MG63 (cell line): ENCODE measurements at places on chromosomes 4 and X. TPM values are rescaled to one million over a fixed set of nuclear protein-coding genes. Genes with fewer than 3 reads are reported as not detected.

DNA sequence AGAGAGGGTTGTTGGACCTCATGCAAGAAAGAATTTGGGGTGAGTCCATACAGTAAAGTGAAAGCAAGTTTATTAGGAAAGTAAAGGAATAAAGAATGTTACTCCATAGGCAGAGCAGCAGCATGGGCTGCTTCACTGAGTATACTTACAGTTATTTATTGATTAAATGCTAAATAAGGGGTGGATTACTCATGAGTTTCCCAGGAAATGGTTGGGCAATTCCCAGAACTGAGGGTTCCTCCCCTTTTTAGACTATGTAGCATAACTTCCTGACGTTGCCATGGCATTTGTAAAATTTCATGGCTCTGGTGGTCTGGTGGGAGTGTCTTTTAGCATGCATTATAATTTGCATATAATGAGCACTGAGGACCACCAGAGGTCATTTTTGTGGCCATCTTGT lies 16.7 kb downstream of the PPP4R3C start:
- DNase-seq, result no peak

GRCh38 chr4:26953366-26953765 lies 92.7 kb downstream of the STIM2 start:
- no peak for DNase-seq

DNA sequence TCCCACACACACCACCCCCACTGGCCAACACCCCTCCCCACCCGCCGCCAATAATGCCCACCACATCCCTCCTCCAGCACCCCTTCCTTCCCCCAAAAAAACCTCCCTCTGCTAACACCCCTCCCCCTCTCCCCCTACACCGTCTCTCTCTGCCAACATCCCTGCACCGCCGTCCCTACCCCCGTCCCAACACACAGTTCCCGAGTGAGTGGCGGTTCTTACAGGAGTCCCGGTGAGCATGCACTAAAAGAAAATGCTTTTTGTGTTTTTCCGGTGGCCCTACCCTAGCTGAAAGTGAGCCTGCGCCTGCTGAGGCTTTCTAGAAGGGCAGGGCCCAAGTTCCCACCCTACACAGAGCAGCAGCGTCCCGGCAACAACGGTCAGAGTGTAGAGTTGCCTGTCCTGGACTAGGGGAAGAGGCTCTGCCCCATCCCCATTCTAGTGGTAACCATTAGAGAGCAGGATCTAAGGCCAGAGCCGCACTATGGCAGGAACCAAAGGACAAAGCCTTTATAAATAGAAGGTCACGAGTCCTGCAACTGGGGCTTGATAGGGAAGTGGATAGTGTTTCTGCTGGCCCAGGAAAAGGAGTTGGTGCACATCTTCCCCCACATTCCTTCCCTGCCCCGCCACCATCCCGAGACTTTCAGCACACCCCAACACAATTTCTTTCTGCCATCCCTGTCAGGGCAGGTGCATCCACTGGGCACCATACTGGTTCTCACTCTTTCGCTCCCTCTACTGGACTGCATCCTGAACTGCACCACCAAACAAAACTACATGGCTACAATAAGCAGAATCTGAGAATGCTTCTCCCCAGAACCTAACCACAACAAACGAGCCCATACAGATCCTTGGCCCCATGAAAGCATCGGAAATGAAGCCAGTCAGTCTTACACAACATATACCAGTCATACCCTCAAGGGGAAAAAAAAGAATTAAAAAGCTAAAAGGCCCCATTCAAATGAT lies 78.1 kb upstream of the PAGE3 start:
- no peak for DNase-seq

DNA sequence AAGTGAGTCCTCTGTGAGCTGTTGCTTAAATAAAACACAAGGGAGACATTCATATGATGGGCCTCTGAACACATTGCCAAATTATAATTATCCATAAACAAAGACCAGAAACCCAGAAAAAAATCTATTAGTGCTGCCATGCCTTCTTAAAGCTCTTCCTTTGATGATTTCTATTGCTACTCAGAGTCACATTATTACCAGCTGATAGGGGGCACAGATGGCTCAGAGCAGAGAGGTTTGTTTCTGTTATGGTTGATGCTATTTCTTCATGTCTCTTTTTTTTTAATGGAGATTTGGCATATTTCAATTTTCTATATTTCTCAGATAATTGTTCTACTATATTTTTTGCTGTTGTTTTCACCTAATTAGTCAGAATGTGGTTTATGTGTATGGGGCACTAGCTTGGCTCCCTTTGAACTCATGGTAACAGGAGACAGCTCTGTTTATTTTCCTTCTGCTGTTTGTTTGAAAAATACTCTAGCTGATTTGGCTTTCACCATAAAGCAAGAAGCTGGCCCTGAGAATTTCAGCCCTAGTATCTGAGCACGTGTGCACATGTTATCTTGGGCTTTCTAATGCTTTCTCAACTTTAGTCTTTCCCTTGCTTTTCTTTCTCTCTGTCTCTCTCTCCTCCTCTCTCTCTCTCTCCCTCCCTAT lies 568.8 kb downstream of the PPARGC1A start:
- no peak for DNase-seq

DNA sequence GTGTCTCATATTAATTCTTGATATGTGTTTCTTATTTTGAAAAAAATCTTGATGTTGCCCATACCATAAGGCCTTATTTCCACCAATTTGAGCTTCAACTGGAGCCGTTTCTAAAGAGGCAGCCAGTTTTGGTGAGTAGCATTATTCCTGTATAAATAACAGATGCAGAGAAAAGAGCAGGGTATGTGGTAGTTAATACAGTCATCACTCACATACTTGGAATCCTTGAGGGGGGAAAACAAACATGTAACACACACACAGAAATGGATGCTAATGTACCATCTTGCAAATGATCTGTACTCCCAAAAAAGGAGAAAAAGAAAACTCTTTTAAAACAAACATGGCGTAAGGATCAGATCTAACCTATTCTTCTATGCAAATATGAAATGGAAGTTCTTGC lies 389.7 kb downstream of the GPM6A start:
- peak; percentile 43 for DNase-seq

DNA sequence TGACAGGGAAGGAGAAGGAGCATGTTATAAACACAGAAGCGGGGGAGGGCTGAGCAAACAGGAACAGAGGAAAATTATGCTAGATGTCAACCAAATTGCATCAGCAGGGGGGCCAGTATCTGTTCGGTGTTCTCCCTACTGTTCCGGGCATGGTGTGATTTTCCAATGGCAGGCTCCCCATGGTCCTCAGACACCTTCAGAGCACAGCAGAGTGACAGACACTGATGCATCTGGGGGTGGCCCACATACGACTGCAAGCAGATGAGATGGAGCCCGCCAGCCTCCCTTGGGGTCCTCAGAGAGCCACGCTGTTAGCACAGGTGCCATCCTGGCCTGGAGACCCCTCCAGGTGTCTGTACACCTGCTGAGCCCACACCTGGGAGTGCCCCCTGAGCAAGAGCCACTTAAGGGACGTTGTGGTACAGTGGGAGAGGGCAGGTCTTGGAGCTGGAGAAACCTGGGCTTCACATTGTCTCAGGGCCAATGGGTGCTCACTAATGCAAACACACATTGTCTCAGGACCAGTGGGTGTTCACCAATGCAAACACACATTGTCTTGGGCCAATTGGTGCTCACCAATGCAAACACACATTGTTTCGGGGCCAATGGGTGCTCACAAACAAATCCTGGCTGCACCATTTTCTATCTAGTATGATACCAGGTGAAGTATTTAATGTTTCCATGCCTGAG lies 95.4 kb downstream of the SLC2A9 start:
- DNase-seq, result no peak

DNA sequence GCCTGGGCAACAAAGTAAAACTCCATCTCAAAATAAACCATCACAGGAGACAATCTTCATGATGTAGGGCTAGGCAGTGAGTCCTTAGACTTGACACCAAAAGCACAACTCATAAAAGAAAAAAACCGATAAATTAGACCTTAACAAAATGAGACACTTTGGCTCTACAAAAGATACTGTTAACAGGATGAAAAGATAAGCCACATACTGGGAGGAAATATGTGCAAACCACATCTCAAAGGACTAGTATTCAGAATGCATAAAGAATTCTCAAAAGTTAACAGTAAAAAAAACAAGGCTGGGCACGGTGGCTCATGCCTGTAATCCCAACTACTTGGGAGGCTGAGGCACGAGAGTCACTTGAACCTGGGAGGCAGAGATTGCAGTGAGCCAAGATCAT lies 13.2 kb downstream of the EFHC2 start:
- DNase-seq, result no peak

- DNase-seq, result no peak
Observed at GRCh38 chrX:151004085-151004484, 20.9 kb downstream of the HMGB3 start.

Gene PASD1
- not detected in 2 replicates for total RNA-seq
